Kasumi-1 (cell line): ENCODE measurements at places on chromosomes 16 and 17.

- no peak for DNase-seq
Observed at GRCh38 chr16:2333231-2333630, 7.3 kb downstream of the ABCA3 start.

DNA sequence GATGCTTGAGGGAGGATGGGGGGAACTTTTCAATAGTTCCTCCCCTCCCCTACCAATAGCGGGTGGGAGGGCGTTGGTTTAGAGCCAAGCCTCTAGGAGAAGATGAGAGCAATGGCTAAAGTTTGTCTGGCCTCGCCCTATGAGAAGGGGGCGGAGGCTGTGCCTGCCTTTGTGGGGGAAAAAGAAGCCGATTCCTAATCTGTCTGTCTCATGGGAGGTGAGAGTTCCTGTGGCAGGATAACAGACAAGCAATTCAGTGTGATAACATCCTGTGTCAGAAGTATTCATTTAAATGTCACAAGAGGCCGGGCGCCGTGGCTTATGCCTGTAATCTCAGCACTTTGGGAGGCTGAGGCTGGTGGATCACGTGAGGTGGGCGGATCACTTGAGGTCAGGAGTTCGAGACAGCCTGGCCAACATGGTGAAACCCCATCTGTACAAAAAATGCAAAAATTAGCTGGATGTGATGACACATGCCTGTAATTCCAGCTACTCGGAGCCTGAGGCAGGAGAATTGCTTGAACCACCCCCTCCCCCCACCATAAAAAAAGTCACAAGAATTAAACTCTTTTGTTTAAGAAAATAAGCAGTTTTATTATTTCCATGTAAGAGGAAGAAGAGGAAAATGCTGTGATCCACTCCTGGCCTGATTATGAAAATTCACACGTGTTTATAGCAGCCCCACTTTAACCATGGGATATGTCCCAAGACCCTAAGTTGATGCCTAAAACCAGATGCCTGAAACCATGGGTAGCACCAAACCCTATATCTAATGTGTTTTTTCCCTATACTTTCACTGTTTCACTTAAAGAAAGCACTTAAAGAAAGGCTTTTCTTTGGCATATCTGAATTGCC is 1.7 kb downstream of the SLFN5 start:
- no peak for DNase-seq

- DNase-seq: no peak
Observed at GRCh38 chr16:14369734-14370598, 260.1 kb downstream of the PARN start.

GRCh38 chr17:49437696-49438435 is 23.2 kb upstream of the PHB1 start:
- no peak for DNase-seq

GRCh38 chr17:81031566-81032550 is 3.1 kb upstream of the BAIAP2 start:
- no peak for DNase-seq

- no peak for DNase-seq
Observed at GRCh38 chr16:31780342-31780741, 93.3 kb upstream of the ZNF267 start.

DNA sequence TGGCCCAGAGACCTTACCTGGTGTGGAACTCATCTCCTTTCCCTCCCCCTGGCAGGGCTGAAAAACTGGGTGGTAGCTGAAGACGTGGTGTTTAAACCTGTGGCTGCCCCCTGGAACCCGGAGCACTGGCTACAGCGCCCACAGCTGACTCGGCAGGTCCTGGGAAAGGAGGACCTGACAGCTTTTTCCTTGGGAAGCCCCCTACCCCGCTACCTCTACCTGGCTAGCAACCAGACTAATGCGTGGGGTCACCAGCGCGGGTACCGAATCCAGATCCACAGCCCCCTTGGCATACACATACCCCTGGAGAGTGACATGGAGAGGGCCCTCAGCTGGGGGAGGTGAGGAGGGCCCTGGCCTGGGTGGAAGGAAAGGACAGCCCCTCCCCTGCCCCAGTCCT is 2.0 kb upstream of the AOC3 start:
- no peak for DNase-seq
